GM13977 (cell line): ENCODE measurements at places on chromosomes 12 and 14.

DNA sequence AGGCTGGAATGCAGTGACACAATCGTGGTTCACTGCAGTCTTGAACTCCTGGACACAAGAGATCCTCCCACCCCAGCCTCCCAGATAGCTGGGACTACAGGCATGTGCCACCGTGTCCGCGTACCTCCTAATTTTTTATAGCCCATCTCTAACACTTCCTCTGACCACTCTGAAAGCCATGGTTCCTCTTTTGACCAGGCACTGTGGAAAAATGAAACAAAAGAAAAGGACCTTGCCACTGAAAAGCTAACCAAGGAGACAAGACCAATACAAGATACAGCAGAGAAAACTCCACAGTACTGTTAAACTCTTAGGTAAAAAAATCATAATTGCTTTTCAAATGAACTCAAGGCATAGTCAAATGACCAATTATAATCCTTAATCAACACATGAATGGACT is 233.3 kb downstream of the NEDD1 start:
- DNase-seq: no peak

- no peak for DNase-seq
These were observed 118.0 kb downstream of the SINHCAF start for GRCh38 chr12:31207799-31208465.

DNA sequence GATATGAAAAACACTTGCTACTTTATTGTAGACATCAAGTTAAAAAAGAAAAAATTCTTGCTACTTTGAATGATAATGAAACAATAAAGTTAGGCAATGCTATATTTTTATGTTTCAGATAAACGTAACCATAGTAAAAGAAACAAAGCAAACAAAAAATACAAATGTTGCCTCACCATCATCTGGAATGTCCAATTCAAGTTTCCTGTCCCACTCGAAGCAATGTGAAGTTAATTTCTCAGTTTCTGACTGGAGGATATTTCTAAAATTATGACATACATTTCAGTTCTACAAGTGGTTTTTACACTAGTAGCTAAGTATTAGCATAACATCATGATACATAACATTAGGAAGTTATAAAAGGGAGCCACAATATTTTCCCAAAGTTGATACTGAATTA is 20.9 kb downstream of the DLGAP5 start:
- DNase-seq: no peak

DNA sequence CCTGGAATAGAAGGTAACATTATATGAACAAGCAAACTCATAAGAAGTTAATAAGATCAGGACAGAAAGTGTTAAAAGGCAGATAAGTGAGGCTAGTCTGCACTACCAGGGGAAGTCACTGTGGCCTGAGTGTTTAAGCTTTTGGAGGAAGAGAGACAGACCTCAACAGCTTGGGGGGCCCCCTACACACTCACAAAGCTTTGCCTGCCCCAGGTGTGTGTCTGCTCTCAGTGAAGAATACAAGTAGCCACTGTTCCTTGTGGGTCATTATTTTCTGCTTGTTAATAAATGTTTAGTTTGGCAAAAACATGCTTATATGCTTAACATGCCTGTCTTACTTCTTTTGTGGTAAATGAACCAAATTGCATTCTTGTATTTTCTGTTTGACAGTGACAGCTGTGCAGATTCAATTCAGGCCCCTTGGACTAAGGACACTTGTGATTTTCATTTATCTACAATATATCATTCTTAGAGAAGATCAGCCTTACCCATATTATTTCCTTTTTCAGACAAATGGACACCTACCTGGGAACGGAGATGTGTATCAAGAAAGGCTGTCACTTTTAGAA is 50.7 kb upstream of the C12orf71 start:
- no peak for DNase-seq

DNA sequence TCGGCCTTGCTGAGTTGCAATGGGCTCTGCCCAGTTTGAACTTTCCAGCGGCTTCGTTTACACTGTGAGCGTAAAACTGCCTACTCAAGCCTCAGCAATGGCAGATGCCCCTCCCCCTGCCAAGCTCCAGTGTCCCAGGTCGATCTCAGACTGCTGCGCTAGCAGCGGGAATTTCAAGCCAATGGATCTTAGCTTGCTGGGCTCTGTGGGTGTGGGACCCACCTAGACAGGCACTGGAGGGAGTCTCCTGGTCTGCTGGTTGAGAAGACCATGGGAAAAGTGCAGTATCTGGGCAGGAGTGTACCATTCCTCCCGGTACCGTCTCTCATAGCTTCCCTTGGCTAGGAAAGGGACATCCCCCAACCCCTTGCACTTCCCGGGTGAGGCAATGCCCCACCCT is 88.2 kb downstream of the KLHL28 start:
- DNase-seq: no peak

GRCh38 chr12:87618199-87618598 is 411.0 kb downstream of the C12orf50 start:
- DNase-seq: no peak

DNA sequence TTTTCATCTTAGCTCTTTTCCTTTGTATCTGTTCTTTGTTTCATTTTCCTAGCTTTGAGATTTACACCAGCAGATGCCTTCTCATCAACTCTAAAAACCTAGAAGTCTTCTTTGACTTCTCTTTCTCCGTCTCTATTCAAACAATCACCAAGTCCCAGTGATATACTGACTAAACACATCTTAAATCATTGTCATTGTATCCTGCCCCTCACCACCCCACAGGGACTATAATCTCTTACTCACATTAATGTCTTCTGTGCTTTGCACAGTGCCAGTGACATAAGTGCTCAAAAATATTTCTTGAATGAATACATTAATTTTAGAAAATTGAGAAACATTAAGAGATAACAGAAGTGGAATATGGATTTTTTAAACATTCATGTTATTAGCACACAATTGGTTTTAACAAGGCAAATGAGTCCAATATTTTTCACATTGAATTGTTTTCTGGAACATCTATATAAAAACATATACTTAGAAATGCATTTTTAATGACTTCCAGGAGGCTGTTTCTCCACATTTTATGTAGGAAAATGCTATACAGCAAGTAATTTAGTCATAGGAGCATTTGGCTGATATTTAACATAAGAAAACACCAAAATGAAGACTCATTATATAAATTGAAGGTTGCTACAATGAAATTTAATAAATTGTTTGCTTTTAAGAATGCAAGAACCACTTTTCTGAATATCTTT is 472.8 kb upstream of the PRICKLE1 start:
- DNase-seq: no peak

- DNase-seq: no peak
These were observed 224.4 kb upstream of the KRR1 start for GRCh38 chr12:75735853-75736252.

GRCh38 chr14:62062645-62063044 is 300.4 kb downstream of the SNAPC1 start:
- DNase-seq: no peak

DNA sequence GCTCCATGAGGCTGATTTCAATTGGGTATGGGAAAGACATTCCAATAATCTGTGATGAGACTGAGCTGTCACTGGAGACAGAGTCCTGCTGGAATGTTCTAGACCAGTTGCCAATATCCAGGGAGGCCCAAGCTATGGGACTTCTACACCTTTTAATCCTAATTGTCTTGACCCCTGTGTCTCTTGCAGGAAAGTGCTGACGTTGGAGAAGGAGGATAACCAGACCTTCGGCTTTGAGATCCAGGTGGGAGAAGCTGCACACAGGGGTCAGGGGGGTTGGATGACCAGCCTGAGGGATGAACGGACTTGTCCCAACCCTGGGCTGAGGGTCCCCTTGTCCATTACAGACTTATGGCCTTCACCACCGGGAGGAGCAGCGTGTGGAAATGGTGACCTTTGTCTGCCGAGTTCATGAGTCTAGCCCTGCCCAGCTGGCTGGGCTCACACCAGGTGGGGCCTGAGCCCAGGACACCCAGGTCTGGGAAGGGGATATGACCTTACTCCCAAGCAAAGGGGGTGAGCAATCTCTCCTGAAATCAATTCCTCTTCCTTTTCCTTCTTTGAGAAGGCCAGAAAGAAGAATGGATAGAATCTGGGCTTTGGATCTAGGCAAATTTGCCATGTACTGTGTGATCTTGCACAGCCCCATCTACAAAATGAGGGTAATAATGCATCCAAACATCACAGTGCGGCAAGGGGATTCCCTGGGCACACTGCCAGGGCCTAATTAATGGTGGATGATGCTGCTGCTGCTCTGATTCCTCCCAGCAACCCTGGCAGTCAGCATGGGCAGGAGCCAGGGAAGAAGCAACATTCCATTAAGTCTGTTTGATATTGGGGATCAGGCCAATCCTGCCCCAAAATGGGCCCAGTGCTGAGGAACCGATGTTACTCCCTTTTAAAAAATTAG is 4.2 kb downstream of the TAMALIN start:
- no peak for DNase-seq

DNA sequence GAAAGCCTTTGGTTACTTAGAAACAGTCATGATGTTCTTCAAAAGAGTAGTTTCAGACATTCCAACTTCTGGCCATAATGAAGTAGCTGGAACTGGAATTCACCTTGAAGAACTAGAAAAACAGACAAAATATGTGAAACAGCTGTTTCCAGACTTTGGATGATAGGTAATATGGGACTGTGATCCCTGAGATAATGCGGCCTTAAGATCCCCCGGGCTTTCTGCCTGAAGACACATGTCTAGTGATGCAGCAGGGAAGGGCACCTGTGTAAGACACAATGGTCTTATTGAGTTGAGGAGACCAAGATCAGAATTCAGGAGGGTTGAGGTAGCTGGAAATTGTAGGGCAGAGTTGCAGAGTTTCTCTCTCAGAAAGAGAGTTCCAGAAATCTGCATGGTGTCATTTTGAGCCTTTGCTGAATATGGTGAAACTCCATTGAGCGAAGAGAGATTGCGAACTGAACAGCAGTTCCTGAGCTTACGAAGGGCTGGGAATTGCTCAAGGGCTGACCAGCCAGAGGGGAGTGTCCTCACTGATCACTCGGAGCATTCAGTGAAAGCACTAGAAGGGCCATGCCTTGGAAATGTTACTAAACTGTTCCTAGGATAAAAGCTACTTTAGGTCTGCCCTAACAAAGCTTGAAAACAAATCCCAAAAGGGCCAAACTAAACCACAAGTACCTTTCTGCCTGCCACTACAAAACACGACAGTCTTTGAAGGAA is 41.7 kb upstream of the FRS2 start:
- DNase-seq: no peak

DNA sequence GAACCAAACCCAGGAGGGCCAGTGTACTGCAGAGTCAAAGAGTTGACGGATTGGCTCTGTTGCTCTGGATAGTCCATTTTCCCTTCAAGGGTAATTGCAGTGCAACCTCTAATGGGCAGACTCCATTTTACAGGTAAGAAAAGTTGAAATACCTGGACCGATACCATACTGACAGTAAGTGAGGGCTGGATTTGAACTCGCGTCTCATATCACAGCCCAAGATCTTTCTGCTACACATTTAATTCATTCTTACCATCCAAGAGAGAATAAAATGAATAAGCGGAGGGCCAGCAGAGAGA is 356 bp upstream of the ZC3H14 start:
- DNase-seq: no peak

- DNase-seq: no peak
These were observed 1.3 kb downstream of the GOLT1B start for GRCh38 chr12:21502872-21503271.

GRCh38 chr14:87049950-87050349 is 943.0 kb downstream of the GALC start:
- DNase-seq: no peak

GRCh38 chr14:105876829-105877228 is 350.4 kb downstream of the TMEM121 start:
- DNase-seq: no peak

GRCh38 chr12:125025606-125026235 is 32.3 kb downstream of the BRI3BP start:
- no peak for DNase-seq

GRCh38 chr14:105028251-105028927 is 7.5 kb upstream of the CDCA4 start:
- DNase-seq: no peak

DNA sequence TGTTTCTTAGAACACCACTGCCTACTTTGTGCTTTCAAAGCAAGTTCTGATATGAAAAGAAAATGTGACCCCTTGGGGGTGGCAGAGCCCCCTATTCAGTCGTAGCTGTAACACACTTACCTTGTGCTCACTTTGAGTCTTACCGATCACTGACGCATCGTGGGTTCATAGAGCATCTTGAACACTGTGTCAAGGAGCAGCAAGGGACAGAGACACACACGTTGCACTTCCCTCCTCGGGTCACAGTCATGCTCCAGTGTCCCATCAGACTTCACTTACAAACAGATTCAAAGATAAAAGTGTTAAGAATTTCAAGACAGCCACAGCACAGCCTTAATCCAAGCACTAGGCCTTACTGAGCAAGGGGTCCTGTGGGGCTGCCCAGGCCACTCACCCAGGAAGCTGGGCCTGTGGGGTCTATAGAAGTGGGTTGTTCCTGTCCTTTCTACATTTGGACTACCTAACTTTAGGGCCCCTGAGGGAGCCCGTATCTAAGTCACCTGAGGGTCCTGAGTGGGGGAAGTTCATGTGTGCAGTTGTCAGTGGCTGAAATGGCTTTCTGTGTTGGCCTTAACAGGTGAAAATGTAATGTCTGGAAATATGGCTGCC is 75.4 kb upstream of the BDKRB2 start:
- DNase-seq: no peak

DNA sequence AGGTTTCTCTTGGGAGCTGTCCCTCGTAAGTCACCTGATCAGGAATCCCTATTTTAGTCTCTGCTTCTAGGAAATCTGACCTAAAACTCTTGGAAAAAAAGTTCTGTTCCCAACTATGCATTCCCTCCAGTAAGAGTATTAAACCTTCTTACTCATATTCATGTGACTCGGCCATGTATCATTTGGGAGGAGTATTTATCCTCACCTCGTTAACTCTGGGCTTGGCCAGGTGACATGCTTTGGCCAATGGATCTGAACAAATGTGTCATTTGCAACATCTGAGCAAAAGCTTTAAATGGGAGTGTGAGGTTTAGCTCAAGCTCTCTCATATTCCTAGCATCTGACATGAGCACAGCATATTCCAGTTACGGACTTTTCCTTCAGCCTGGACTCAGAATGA is 226.8 kb downstream of the NUAK1 start:
- DNase-seq: no peak

DNA sequence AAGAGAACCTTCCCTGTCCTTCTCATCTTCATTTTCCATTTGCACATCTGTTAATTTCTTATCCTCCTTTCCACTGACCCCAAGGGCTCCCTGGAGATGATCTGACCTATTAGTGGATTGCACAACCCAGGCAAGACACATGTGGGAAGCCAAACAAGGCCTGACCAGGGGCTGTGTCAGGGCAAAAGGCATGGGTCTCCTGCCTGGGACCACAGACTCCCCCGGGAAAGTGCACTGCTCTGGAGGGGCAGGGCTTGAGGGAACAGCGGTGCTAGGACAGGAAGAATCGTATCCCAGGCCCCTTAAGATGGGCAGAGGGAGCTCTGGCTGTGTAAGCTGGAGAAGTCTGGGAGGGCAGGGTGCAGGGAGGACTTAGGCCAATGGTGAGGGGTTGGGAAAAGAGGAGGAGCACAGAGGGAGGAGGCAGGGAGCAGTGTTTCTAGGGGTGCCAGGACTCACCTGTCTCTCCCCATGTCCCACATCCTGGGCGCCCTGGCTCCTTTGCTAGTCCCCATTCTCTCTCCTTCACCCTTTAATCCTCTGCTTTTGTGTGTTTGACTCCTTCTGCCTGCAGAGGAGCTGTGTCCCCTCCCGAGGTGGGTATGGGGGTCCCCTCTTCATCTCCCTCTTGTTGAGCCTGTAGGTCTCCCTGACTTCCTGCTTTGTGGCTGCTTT is 25.3 kb downstream of the PLEKHG3 start:
- no peak for DNase-seq

- peak; percentile 10 for DNase-seq
These were observed 192.4 kb upstream of the SLC16A7 start for GRCh38 chr12:59403259-59403932.

- DNase-seq: peak; percentile 5
These were observed 2.9 kb downstream of the RILPL1 start for GRCh38 chr12:123530668-123531067.
